ENCODE measurements at places on chromosomes 5 and 9. TPM values are rescaled to one million over a fixed set of nuclear protein-coding genes. Genes with fewer than 3 reads are reported as not detected.

Gene DDX46
- 90.3 TPM for total RNA-seq

Gene FSTL4
- total RNA-seq = 5.7 TPM

Gene FAXDC2
- 3.0 TPM for total RNA-seq

Gene ARID3C
- total RNA-seq = not detected

Gene FOXD1
- total RNA-seq = 0.31 TPM

Gene DBH
- not detected for total RNA-seq

Gene HTR1A
- 0.79 TPM for total RNA-seq

Gene QRFP
- not detected for total RNA-seq

Data from H9 (cell line).